Hippocampal formation (tissue), 2 donors: ENCODE measurements at places on chromosomes 3 and 15.
A peak's percentile ranks its signal among the peaks of the same experiment; 100 is the strongest.

DNA sequence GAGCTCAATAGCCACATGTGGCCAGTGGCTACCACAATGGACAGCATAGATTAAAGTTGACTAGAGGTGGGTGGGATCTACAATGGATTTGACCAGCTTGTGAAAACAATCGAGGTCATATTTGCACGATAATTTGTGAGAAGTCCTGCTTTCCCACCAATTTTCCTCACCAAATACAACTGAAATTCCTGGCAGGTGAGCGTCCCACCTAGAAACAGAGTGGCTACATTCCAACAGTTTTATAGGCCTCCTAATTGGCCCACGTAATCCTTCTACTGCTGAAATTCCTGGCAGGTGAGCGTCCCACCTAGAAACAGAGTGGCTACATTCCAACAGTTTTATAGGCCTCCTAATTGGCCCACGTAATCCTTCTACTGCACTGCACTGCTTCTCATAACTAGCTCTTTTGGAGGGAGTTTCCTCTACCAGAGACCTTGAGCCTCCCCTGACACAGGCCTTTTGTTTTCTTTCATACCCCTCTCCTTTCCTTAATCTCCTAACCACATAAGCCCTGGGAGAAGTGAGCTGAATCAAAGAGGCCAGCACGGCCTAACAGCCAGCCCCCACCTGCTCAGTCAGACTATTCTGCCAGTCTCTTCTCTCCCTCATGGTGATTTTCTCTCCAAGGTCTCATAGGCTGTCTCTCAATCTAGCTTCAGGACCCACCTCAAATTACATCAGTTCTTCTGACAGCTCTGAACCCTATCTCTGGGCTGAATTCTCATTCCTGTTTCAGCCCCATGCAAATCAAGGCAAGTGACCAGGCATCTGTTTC lies 80.2 kb downstream of the BFSP2 start:
- DNase-seq, result no peak

- no peak for DNase-seq
These were observed 664 bp downstream of the PPCDC start for GRCh38 chr15:75023872-75024636.

- no peak for DNase-seq
These were observed 117.9 kb downstream of the LIPC start for GRCh38 chr15:58549785-58550074.

DNA sequence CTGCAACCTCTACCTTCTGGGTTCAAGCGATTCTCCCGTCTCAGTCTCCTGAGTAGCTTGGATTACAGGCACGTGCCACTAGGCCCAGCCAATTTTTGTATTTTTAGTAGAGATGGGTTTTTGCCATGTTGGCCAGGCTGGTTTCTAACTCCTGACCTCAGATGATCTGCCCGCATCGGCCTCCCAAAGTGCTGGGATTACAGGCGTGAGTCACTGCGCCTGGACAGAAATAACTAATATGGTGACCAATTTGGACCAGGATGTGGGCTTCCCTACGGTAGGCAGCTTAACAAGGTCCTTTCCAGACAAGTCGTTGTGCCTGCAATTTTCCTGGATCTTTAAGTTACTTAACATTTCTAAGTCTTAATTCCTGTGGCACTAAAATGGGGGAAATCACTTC lies 14.8 kb downstream of the WDR53 start:
- DNase-seq, result no peak

DNA sequence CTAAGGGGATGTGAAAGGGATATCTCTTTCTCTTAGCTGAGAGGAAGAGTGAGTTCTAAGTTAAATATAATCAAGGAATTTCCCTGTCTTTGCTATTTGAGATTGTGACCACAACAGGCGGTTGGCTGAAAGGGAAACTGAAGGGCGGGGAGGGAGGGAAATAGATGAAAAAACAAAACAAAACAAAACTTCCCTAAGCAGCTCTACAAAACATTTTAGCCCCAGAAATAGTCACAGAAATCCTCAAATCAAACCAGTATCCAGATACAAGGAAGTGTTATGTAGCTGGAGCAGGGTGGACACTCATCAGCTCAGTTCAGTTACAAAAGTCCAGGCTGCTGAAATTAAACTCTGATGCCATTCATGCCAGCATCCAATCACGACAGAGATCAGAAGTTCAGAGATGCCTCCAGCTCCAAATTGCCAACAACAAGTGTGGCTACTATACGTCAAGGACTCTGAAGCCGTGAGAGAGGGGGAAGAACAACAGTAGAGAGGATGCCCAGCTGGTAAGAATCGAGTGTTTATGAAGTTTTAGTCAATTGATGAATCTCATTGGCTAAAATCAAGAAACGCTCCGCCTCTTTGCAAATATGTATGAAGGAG lies 319 bp upstream of the TP63 start:
- DNase-seq, result no peak

DNA sequence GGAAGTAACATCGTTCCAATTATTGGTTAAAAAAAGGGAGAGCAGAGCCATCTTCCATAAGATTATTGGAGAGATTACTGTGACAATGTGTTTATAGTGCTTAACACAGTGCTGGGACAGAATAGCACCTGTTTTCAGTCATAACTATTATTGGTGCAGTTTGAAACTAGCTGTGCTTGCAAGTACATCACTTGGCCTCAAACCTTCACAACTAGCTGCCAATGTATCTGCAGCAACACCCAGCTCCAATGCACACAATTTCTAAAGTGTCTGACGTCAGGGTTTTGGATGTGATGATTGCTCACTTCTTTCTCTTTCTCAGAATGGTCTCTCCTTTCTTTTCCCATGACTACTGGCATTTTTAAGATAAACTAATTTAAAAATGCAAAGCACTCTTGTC lies 246.2 kb downstream of the SV2B start:
- no peak for DNase-seq

DNA sequence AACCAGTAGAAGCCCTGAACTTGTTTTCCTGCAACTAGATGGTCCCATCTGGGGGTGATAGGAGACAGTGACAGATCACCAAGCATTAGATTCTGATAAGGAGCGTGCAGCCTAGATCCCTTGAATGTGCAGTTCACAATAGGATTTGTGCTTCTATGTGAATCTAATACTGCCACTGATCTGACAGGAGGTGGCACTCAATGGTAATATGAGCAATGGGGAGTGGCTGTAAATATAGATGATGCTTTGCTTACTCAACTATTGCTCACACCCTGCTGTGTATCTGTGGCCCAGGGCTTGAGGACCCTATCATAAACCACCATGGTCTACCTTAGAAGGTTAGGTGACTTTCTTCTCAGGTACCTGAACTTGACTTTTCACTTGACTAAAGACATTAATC lies 417.1 kb upstream of the ARHGEF26 start:
- DNase-seq, result no peak

DNA sequence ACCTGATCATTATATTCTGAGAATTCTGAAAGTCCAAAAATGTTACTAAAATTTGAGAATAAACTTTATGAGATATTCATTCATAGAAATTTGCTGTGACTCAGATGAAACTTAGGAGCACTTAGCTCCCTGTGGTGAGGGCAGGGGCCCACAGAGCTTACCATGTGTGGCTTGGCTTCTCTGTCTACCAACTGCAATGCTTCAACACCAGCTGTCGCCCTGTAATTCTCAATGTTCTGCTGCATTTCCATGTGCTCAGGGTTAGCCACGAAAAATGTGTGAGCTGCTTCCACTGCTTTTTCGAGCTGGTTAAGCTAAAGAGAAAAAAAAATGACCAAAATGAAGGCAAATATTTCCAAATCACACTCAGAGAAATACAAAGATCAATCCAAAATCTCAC lies 125.6 kb downstream of the P3H2 start:
- DNase-seq, result no peak

DNA sequence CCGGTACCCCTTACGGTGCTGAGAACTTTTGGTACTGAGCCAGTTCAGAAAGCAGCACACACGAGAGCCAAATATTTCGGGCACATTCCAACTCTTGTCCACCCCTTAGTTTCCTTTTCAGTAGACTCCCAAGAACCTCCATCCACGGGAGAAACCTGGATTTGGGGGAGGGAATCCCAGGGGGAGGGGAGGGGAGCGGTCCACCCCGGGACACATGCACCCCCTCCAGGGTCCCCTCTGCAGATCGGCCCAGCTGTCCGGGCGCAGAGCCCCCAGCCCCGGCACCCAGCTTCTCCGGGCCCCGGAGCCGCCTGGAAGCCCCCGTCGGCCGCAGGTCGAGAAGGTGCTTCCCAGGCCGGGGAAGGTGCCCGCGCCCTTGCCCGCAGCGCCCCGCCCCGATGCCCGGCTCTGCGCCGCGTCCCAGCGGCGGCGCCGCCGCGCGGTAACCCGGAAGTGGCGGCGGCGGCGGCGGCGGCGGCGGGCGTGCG lies 455 bp upstream of the ABHD17C start:
- no peak for DNase-seq

DNA sequence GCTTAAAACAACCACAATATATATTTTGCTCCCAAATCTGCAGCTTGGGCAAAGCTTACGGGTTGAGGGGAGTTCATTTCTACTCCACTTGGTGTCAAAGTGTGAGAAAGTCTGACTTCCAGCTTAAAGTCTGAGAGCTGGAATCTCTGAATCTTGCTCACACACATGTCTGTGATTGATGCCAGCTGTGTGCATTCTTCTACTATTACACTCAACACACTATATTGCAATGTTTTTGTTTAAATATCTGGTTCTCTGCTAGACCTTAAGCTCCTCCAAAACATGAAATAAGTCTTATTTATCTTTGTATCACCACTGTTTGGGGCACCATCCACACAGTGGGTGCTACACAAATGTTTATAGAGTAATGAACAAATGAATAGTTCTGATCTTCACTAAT lies 36.7 kb upstream of the SECISBP2L start:
- DNase-seq, result no peak

- DNase-seq, result no peak
These were observed 298.6 kb upstream of the ICE2 start for GRCh38 chr15:60777558-60777957.

- no peak for DNase-seq
These were observed 13.0 kb downstream of the NKTR start for GRCh38 chr3:42613462-42613861.

GRCh38 chr3:167151636-167152035 lies 228.5 kb downstream of the ZBBX start:
- peak; percentile 4 for DNase-seq

- DNase-seq, result no peak
These were observed 393.6 kb downstream of the OTOL1 start for GRCh38 chr3:161890147-161890625.

DNA sequence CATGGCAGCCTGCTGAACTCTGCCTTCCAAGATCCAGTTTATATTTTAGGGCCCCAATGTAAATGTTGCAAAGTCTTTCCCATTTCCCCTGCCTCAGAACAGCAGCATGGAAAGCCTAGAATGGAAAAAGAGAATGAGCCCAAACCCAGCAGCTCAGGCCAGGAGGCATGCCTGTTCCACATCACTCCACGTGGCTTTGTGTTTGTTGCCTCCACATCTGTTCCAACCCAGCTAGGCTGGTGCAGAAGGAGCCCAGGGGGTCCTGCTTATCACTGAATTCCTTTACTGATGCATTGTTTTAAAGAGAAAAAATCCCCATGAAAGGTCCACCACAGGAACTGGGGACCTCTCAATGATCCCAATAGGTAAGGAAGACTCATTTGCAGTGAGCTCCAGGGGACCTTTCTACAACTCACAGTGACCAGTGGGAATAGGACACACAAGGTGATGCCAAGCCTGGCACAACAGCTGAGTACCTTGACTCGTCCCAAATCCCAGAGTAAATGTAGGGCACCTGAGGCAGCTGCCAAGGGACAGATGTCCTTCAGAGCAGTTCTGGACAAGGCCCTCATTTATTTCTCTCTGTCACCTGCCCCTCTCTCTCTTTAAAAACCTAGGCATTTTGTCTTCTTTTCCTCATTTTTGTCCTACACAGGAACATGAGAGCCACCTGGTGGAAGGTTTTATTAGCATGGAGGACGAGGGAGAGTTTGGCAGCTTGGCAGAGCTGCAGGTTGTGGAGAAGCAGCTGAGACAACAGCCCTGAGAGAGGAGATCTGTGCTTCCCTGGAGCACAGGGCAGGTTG lies 41.7 kb upstream of the ADAMTS17 start:
- DNase-seq, result peak; percentile 0

DNA sequence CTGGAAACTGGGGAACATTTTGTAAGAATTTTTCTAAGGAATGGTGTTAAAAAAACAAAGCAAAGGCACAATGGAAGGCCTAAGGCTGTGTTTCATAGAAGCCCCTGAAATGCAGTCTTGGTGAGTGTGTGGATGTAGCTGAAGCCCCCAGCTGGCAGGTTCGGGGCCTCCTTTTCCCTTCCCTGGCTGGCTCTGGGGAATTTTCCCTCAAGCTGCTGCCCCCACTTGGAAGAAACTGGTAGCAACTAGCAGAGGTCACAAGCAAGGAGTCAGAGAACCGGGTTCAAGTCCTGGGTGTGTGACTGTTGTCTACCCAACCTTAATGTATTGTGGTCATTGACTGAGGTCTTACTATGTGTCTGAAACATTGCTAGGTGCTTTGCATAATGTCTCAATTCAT lies 85.3 kb upstream of the MYZAP start:
- no peak for DNase-seq

GRCh38 chr3:33202711-33203457 lies 15.7 kb downstream of the SUSD5 start:
- DNase-seq, result peak; percentile 32

- DNase-seq, result no peak
These were observed 102.3 kb downstream of the FAM174B start for GRCh38 chr15:92553317-92553716.
